ENCODE measurements at places on chromosomes 2 and 18.

DNA sequence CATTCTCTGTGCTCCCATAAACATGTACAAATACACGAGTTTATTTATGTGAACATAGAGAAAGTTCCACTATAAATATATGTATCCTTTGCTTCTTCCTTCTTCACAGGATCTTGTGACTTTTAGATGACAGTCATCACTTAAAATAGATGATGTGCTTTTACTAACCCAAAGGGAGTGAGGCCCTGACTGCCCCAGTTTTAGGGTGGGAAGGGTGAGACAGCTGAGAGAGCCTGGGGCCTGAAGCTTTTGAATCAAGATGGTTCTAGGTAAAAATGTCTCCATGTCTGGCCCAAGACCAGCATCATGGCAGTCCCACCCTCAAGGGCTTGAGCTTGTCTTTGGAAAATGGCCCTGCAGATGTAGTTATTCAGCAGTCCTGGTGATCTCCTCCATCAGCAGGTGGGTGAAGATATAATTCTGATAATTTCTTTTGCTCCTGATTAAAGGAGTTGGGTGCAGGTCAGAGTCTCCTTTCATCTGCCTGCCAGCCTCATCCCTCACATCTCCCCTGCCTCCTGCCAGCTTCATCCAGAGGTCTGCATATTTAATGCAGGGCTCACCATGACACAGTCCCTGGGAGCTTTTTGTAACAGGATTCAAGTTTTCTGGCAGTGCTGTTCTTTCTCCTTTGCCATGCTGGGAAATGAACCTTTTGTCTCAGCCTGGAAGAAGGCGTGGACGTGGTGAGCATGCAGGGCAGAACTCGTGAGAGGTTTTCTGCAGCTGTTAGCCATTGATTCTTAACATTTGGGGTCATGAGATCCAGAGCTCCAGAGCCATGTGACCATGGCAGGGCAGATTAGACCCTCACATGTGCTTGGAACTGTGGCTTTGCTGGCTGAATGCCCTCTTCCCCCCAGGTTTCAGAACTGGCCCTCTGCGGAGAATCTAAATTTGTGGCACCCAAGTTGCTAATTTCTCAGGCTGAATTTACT lies 2.7 kb downstream of the HRH4 start:
- DNase-seq: no peak

- no peak for DNase-seq
Observed at GRCh38 chr2:61961231-61961901, 55.9 kb downstream of the COMMD1 start.

DNA sequence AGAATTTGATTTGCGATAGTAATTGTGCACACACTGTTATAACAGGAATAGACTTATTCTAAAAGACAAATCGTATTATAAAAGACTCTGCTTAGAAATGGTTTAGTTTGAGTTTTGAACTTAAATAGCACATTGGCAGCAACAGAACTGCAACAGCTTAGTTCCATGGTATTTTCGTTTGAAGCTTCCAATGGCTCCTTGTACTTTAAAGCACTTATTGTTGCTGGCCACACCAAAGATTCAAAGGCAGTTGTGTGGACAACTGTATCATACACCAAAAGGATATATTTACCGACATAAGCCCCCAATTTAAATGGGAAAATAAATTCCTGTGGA lies 627 bp downstream of the WIPF1 start:
- DNase-seq: no peak

DNA sequence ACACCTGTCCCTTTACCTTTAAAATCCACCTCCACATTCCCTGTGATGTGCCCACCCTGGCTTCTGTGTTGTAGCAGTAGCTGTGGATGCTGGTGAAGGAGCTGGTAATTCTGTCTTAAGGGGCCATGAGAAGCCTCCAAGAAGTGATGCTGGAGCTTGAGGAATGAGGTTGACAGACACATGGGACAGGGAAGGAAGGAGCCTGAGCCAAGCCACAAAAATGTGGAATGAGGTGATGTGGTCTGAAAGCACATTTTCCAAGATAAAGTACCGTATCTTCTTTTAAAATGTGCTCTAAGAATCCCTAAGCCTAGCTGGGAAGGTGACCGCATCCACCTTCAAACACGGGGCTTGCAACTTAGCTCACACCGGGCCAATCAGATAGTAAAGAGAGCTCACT lies 31.2 kb downstream of the VWA3B start:
- DNase-seq: no peak

DNA sequence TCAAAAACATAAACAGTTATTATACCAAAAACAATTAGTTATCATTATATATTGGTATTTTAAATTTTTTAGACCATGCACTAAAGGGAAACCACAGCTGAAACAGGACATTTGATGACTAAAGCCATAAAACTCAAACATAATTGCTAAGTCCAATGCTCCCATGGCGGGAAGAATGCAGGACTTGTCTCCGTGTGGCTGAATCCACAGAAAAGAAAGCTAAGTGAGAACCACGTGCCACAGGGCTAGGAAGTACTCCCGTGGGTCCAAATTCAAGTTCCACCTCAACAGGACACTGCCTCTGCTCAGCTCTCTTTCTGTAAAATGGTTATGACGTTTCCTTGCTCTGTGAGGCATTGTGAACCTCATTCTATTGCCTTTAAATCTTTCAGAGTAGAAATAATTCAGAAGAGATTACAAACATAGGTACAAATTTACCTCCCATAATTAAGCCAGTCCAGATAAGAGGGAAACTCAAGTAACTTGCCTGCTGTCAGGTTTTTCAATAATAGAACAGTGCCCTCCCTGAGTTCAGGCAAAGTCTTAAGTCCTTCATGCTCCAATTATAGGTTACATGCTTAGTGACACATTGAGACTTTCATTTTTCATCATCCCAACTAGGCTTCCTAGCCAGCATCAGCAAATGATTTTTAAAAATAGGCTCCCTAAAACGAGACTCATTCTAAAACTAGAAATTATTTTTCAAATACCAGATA lies 36.7 kb downstream of the FTCDNL1 start:
- DNase-seq: no peak

All from activated CD4-positive, alpha-beta T cell treated with anti-CD3 and anti-CD28 coated beads for 4 hours (primary cell).